CD4-positive, alpha-beta T cell (primary cell): ENCODE measurements at places on chromosomes 2 and 18. TPM values are rescaled to one million over a fixed set of nuclear protein-coding genes. Genes with fewer than 3 reads are reported as not detected.

TRIM43B gene
- not detected for total RNA-seq

TRIM54 gene
- total RNA-seq: not detected

MC2R gene
- not detected for total RNA-seq

KCNIP3 gene
- not detected for total RNA-seq

TRIM43 gene
- total RNA-seq: not detected

RSAD2 gene
- 4.6 TPM for total RNA-seq

DNA sequence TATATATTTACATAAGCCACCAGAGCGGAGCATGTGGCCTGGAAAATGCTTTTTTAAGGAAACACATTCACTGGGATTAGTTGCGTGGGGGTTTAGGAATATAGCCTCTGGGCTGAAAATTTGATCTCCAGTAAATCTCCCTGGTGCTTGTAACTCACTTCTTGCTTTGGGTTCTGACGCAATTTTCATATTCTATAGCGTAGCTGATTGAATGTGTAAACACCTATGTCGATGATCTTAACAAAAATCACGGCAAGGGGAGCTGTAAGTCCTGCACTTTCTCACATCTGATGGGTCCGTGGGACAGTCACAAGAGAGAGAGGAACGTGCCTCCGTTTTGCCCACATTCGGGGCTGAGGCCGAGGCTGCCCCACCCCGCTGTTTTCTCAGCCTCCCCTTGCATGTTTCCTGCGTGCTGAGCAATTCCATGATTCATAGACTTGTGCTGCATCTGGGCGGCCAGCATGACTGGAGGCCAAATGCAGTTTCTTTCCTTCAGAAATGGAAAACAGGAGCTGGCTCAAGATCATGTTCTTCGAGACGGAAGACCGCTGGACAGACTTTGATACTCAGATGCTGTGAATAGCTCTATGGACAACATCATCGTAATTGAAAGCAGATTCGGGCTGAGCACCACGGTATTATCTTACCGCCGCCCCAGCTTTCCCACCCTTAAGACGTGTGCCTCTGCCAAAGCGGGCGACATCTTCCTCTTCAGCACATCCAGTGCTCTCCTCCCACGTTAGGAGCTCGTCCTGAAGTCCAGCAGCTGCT lies 109.2 kb downstream of the TMEM18 start:
- no peak for DNase-seq
- no peaks in the 10 kb centered on the region for H3K4me1 ChIP-seq
- no peak overlapping the region for H3K27ac ChIP-seq
- H3K36me3 ChIP-seq: no peaks in the 10 kb centered on the region
- no peak overlapping the region for H3K4me3 ChIP-seq

DNA sequence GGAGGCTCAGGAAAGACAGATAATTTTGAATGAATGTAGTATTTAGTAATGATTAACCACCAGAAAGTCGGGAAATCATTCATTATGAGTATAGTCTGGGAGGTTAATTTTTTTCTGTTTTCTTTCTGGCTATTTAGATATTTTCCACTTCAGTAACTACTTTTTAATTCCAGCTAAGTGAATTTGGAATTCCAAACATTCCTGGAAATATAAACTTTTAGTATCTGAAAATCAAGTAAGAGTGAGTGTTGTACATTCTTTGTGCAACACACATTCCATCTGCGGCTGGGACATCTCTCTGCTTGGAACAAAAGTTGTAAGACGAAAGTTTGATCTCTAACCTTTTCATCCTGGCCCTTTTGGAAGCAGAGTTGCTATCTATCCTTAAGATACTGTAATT lies 275.7 kb upstream of the SPRED2 start:
- DNase-seq: no peak
- no peaks in the 10 kb centered on the region for H3K27me3 ChIP-seq
- H3K36me3 ChIP-seq: no peaks in the 10 kb centered on the region
- no peak overlapping the region for H3K27ac ChIP-seq
- H3K4me3 ChIP-seq: no peak overlapping the region

GRCh38 chr2:33242845-33243244 lies 233.6 kb upstream of the RASGRP3 start:
- no peak overlapping the region for H3K4me3 ChIP-seq

DNA sequence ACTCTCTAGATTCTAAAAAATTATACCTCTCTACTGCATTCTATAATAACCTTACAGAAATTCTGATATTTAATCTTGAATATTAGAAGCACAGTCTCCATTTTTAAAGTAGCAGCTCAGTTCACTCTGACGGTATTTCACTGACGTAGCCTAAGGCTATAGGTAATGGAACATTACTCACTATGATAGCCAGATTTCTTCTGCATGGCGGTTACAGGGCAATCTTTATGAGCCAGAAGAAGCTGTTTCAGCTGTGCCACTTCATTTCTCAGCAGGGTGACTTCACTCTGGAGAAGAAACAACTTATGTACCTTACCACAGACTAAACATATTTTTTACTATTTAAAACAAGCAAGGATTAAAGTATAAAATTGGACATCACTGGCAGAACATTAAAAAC lies 75.3 kb upstream of the CHN1 start:
- no peaks in the 10 kb centered on the region for H3K4me1 ChIP-seq
- H3K27me3 ChIP-seq: no peaks in the 10 kb centered on the region
- H3K27ac ChIP-seq: no peak overlapping the region

GRCh38 chr18:30652387-30652786 lies 390.2 kb downstream of the DSC3 start:
- no peaks in the 10 kb centered on the region for H3K27me3 ChIP-seq
- H3K36me3 ChIP-seq: no peaks in the 10 kb centered on the region
- no peak overlapping the region for H3K4me3 ChIP-seq
- no peak for DNase-seq
- H3K4me1 ChIP-seq: no peaks in the 10 kb centered on the region

DNA sequence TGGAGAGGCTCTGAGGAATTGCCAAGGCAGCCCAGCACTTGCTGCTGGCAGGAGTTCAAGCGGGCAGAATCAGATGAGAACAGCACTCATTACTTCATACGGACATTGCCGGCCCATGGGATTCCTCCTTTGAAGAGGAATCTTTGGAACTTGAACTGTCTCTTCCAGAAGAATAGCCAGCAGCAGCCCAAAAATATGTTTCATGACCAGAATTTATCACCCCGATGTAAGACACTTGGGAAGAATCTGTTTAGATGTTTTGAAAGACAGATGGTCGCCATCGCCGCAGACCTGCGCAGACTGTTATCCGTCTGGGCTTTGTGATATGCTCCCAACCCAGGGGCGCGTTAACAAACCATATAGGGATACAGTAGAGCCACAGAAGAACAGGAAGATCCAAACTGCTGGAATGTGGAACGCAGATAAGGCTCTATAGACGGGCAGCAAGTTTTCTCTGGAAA lies 3.7 kb upstream of the ADI1 start:
- H3K36me3 ChIP-seq: no peaks in the 10 kb centered on the region
- no peak overlapping the region for H3K27ac ChIP-seq
- H3K4me1 ChIP-seq: peaks cover 23% of the 10 kb centered on the region
- no peaks in the 10 kb centered on the region for H3K27me3 ChIP-seq
- no peak overlapping the region for H3K4me3 ChIP-seq

GRCh38 chr2:43025709-43026295 lies 200.6 kb downstream of the ZFP36L2 start:
- no peak overlapping the region for H3K27ac ChIP-seq
- no peaks in the 10 kb centered on the region for H3K27me3 ChIP-seq
- no peak overlapping the region for H3K4me3 ChIP-seq
- H3K4me1 ChIP-seq: peaks cover 10% of the 10 kb centered on the region

GRCh38 chr2:195677290-195677689 lies 20.3 kb downstream of the SLC39A10 start:
- H3K27me3 ChIP-seq: no peaks in the 10 kb centered on the region
- H3K4me3 ChIP-seq: no peak overlapping the region

DNA sequence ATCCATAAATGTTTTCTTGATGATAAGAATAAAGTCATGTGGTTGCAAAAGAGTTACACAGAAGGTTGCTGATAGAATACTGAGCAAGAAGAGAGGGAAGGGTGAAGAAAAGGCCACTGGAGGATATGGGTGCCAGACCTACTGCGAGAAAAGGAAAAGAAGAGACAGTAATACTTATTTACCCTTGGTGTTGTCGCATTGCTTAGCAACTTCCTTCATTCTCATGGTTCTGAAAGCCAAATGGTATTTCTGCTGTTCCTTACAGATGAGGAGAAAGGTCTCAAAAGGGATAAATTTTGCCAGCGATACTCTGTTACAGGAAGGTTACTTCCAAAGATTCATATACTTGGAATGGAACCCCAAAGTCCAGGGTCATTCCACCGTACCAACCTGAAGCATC lies 62.5 kb downstream of the LHCGR start:
- no peaks in the 10 kb centered on the region for H3K36me3 ChIP-seq
- no peaks in the 10 kb centered on the region for H3K27me3 ChIP-seq
- H3K27ac ChIP-seq: no peak overlapping the region
- H3K4me3 ChIP-seq: no peak overlapping the region
- H3K4me1 ChIP-seq: no peaks in the 10 kb centered on the region

GRCh38 chr2:8380566-8380965 lies 301.3 kb upstream of the ID2 start:
- peaks cover 25% of the 10 kb centered on the region for H3K4me1 ChIP-seq
- no peak for DNase-seq
- H3K36me3 ChIP-seq: no peaks in the 10 kb centered on the region

DNA sequence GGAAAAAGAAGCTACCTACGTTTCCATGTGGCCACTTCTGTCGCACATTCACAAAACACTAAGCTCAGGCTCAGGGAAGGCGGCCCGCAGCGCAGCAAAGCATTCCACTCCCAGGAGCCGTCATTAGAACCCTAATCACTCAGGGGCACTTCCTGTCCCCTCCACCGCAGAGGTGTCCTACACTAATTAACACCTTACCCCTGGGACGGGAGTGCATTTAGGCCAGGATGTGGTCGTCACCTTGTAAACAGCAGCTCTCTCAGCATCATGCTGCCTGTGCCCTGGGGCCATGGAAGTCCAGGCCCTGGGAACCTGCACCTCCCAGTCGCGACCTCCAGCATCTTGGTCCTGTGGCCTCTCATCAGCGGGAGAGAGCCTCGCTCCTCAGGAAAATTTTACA lies 359.8 kb upstream of the SALL3 start:
- H3K27ac ChIP-seq: no peak overlapping the region
- H3K4me1 ChIP-seq: no peaks in the 10 kb centered on the region
- H3K4me3 ChIP-seq: no peak overlapping the region
- H3K36me3 ChIP-seq: no peaks in the 10 kb centered on the region
- H3K27me3 ChIP-seq: no peaks in the 10 kb centered on the region
- DNase-seq: no peak
